ENCODE measurements at places on chromosomes 2 and 18.

DNA sequence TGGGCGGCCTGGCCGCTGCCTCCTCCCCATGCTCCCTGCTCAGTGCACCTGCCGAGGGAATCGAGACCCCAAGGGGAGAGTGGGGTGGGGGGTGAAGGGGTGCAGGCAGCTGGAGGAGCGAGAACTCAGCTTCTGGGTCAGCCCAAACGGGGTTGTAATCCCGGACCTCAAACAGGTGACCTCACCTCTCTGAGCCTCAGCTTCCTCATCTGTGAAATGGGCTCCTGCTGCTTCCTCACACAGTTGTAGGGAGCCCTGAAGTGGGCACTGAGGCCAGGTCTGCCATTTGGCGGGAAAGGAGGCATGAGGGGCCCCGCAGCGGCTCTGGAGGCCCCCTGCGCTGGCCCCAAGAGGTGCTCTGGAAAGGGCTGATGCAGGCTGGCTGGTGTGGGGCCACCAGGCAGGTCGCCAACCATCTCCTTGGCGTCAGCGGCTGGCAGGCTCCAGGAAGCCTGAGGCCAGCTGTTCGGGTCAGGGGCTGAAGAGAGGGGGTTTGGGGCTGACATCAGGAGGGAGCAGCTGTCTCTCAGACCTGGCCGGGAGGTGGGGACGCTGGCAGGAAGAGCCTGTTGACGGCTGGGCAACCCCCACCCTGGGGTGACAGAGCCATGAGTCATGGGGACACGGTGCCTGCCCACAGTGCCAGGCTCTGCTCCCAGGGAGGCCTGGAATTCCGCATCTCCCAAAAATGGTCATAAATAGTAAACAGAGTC lies 4.9 kb downstream of the KLHL30 start:
- DNase-seq, result no peak

- no peak for DNase-seq
These were observed 437.9 kb downstream of the TXNL1 start for GRCh38 chr18:56200381-56200911.

- DNase-seq, result no peak
These were observed 26.7 kb downstream of the COLEC12 start for GRCh38 chr18:473802-474201.

DNA sequence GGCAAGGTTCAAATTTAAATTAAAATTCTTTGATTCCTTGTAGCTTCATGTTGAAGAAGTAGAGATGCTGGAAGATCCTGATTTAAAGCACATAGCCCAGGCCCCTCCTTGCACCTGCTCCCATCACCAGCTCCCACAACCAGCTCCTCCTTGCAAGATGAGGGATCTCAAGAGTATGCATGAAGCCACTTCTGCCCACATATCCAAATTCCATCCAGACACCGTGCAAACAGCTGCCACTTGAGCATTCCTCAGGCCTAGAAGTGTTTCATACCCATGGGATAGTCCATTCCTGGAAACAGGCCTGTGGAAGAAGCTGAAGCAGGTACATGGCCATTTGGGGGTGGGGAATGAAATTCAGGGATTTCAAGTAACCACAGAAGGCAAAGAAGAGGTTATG lies 32.4 kb upstream of the ITPRID2 start:
- DNase-seq, result no peak

DNA sequence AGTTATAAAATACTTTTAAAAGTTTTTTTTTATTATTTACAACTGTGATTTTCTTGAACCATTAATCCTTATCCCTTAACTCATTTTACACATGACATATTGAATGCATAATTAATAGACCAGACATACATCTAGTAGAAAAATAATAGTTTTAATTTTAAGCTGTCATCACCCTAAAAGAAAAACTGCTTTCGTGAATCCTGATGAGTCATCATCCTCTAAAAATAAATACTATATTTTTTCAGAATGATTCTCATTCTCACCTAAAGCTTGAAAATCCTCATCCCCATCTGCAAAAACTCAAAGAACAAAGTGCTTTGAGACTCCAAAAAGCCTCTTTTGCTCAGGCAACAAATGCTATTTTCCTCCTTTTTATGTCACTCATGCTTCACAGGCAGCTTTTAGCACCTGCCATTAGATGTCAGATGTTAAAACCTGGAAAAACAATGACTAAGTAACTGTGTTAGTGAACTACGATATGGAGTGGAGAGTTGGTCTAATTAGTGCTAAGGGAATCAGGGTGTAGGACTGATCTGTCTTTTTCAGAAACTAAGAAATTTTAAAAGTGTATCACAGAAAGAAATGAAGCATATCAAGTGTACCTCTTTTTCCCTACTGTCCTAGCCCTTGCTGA lies 297.6 kb downstream of the TMX3 start:
- DNase-seq, result no peak

DNA sequence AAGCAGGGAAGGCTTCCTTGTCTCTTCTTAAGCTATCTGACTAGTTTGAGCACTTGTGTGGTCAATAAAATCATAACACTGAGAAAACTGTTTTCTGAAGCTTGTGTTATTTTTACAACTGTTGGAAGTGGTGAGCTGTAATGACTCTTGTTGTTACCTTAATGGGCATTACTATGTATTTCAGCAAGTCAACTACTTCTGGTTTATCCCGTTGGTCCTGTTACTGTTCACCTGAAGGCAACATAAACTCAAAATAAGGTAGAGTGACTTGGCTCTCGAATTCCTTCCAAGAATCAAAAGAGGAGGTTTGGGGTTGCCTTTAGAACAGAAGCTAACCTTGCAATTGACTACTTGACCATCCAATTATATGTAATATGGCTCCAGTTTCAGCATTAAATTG lies 23.2 kb upstream of the FIGN start:
- DNase-seq, result no peak

DNA sequence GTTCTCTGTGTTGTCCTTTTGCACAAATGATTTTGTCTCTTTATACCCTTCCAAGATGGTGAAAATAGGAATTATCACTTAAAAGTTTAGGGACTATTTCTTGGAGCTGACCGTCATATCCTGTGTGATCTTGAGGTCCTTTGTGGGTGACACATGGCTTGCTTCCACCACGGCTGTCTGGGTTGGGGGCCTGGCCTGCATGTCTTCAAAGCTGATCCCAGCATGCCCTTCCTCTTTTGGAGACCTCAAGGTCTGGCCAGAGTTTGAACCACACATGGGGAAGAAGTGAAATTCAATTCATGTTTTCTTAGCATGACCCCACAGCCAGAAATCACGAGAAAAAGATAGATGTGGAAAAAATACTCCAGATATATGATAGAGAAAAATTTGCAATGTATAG lies 14.0 kb downstream of the SFTPB start:
- DNase-seq, result no peak

DNA sequence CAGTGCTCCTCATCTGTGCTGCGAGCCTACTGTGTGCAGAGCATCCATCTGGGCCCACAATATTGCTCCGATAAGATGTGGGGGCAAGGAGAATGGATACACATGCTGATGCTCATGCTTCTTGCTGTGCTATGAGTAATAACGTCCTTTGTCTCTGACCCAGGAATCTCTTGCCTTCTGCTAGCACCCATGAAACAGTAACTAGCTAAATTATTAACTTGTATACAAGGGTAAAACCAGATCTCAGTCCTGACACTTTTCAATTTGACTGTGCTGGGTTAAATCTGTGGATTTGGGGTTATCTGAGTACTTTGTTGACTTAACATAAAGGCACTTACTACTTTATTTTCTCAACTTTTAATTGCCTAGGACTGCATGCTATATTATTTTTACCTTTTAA lies 357.6 kb downstream of the SLC4A3 start:
- no peak for DNase-seq

DNA sequence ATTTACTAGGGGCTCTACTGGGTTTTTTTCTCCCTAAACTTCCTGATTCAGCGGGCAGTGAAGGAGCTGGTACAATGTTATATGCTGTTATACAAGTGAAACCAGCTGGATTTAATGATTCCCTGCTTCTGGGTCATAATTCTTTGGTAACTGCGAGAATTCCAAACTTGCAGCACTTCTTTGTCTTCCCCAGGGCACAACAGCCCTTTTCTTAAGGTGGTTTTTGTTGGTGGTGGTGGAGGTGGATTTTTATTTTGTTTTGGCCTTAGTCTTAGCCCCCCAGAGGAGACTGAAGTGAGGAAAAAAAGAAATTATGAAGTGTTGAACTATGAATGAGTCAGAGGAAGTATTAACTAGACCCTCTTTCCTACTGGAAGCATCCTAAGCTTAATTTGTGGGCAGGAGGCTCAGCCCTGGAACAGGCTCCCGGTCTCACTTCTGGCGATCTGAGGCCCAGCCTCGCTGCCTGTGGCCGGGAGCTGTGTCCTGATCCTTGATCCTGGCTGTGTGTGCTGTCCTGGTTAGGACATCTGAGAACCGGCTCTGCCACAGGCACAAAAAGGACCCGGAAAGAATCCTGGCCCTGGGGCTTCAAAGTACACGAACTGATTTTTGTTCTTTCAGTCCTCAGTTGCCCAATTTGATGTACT lies 141.9 kb downstream of the LYPD6B start:
- DNase-seq, result no peak

- no peak for DNase-seq
These were observed 85.4 kb downstream of the FMNL2 start for GRCh38 chr2:152420363-152420762.

GRCh38 chr2:12325806-12326205 lies 390.9 kb upstream of the TRIB2 start:
- DNase-seq, result no peak

DNA sequence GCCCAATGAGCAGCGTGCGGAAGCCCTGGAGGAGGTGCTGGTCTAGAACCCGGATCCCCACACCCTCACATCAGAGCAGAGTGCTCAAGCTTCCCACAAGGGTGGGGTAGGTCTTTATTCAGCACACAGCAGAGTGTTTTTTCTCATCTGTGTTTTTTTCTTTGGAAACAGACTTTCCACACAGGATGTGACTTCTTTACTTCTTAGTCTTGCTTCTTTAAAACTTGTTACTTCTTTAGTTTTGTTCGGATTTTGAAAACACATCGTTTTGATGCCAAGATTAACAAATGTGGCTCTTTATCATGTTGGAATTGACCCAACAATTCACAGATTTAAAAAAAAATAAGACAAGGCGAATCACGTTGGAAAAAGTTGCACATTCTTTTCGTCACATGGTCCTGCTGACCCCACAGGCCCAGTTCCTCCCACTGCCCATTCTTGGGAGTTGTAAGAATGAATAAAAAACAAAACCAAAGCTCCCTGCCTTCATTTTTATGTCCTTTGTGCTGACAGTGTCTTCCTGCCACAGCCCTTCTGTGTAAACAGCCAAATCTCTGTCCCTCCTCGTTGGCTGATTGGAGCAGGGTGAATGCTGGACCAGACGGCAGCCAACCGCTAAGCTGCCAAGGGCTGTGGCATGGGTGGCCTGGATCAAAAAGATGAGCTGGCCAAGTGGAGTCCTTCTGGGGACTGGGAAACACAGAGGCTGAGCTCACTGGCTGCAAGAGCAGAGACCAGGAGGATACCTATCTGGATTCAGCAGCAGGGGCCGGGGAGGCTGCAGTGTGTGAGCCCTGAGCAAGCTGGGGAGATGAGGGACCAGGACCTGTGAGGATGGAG lies 81.6 kb downstream of the TWIST2 start:
- DNase-seq, result no peak

DNA sequence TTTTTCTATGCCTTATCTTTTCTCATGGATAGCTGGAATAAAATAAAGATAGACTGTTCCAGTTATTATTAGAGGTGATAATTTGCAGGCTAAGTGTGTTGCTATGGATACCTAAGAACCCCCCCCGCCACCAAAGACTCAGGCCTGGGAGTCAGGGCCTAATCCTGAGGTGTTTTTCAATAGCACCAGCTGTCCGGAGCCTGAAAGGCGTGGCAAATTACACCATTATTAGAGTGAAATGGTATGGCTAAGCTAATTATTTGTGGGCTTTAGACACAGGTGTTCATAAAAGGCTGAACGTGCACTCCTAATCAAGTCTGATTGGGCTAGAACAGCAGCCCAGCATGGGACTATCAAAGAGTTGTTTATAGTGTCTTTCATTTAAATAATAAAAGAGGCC lies 293.2 kb upstream of the DCC start:
- DNase-seq, result no peak

DNA sequence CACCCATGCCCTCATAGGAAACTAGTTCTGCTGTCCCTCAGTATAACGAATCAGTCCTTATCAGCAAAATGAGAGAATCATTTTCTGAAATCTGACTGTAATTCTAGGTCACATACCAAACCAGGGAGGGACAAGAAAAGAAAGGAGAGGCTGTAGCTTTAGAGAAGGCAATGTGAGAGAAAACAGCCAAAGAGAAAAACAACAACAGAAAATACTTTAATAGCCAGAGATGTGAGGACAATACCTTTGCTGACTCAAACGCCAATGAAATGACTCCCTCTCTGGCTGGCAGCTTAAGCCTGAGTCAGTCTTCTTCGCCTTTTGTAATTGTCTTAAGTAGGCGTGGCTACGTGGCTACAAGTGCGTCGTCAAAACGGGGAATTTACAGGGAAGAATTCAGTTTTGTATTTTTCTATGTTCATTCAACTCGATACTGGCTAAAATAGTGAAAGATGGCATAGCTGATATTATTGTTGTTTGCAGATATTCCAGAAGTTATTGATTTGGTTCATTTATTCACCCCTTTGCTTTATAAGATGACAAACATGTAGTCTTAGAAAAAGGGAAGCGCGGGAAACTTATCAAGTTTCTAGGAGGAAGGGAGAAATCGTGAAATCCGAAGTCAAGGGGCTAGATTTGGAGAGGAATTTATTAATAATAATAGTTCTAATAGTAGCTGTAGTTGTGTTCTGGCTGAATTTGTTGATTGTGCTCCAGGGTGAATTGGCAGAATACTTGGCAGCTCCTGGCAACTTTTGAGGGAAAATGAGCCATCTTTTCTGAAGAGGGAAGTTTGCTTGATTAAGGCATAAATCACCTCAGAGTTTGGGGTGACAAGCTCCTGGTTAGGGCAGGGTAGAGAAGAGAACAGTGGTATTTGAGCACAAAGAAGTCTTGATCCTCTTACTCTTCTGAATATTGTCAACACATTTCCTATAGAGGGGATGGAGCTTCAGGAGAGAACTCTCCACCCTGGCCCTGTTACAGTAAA lies at the start of gene IL1A:
TSS of gene IL1A (minus strand) at position 295 of the 991 bp plus-strand sequence. CDS start 723 bp downstream, outside the sequence.
- no peak for DNase-seq

DNA sequence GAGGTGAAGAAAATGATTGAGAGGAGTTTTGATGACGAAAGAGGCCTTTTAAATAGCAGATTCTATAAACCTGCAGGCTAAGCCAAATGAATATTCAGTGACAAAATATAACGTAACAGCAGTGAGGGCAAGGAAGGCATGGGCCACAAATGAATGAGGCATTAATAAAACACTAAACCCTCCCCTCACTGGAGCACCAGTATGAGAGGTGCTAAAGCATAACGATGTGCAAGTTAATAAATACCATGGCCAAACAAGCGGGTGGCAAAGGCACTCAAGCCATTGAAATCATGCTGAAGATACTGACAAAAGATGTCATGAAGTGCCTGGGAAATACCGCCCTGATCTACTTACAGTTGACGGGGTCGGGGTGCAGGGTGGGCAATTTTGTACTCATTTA lies 30.2 kb upstream of the LONRF2 start:
- no peak for DNase-seq

DNA sequence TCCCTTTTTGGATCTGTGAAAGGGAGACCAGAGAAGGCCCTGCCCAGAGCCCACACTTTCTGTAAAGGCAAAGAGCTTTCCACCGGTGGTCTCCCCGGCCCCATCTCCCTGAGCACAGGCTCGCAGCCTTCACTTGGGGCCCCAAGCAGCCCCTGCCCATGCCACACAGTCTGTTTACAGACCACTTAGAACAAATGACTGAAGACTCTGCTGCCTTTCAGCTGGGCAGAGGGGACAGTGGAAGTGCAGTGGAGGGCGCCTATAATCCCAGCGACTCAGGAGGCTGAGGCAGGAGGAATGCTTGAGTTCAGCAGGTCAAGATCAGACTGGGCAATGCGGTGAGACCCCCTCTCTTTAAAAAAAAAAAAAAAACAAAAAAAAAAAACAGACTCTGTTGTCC lies 28.9 kb downstream of the SERTAD2 start:
- no peak for DNase-seq

All from DMS153 (cell line).